T-helper 17 cell (primary cell): ENCODE measurements at places on chromosomes 7 and 10. TPM values are rescaled to one million over a fixed set of nuclear protein-coding genes. Genes with fewer than 3 reads are reported as not detected.

DNA sequence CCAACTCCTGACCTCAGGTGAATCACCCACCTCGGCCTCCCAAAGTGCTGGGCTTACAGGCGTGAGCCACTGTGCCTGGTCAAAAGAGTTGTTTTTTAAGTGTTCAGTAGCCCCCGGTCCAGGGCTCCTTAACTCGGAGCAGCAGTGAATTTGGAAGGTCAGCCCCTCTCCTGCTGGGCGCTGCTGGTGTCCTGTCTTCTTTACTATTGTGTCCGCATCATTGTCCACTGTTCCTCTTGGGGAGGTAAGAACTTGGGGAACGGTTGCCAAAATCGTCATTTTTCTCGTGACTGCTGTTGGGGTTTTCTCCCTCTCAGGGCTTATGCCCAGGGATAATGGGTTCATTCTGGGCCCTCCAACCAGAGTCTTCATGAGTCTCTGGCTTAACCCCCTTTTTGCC is 46.7 kb downstream of the CAMK1D start:
- DNase-seq: no peak

DNA sequence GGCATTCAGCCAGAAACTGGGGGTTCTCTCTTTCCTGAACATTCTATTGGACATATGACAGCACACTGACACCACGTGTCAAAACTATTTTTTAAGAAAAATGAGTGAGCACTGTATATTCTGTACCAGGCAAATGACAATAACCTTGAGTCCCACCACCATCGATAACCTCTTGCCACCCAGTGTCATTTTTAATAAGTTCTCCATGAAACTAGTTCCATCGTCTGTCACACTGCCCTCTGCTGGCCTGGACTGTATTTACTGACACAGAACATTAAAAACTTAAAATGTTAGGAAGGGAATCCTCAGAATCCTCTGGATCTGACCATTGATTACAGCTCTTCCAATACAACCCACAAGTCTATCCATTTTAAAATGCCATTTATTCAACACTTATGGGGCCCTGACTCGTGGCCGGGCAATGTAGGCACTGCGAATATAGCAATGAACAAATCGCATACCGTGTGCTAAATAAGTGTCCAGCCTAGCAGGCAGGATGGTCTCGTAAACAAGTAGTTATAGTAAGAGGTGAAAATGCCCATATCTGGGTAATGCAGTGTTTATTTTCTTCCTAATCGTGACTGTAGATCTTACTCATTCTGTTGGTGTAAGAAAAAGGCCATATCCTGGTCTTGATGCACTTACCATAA is 35.9 kb upstream of the CACNB2 start:
- peak; percentile 16 for DNase-seq

GRCh38 chr7:21407796-21408480 is 19.9 kb upstream of the SP4 start:
- DNase-seq: no peak

DNA sequence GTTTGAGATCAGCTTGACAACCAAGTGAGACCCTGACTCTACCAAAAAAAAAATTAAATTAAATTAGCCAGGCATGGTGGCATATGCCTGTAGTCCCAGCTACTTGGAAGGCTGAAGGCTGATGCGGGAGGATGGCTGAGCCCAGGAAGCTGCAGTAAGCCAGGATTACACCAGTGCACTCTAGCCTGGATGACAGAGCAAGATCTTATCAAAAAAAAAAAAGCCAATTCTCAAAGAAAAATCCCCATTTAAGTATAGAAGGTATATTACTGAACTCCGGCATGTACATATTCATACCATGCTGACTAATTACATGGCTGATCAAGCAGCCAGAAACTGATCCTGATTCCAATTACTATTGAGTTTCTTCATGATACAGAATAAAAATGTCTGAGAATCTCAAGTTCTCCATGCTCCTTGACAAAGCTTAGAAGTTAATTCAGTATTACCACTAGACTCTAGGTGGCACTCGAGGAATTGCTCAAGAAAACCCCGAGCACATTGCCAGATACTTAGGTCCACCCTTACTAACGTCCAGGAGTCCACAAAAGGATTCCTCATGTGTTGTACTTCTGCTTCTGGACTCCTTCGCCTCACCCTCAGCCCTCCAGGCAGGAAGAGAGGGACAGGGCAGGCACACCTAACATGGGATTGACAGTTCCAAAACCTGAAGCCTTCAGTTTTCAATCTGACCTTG is 148.9 kb downstream of the PARD3 start:
- DNase-seq: no peak

DNA sequence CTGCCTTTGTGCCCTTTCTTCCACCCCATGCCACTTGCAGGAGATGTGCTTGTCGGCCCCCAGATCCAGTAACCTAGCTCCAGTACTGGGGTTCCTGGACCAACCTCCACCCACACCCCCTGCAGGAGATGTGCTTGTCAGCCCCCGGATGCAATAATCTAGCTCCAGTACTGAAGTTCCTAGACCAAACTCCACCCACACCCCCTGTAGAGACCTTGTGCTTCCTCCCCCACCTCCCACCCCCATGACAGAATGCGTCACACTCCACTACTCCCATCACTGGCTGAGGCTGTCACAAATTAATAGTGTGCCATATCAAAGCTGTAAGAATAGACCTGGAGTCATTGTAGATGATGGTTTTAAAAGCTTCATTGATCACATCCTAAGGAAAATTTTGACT is 185.0 kb downstream of the BICC1 start:
- DNase-seq: no peak

GRCh38 chr7:92916770-92917224 is 80.4 kb upstream of the CDK6 start:
- DNase-seq: no peak

- no peak for DNase-seq
These were observed 147.9 kb downstream of the CPEB3 start for GRCh38 chr10:92142949-92143348.

GRCh38 chr7:31020161-31020560 is 31.9 kb upstream of the ADCYAP1R1 start:
- no peak for DNase-seq

DNA sequence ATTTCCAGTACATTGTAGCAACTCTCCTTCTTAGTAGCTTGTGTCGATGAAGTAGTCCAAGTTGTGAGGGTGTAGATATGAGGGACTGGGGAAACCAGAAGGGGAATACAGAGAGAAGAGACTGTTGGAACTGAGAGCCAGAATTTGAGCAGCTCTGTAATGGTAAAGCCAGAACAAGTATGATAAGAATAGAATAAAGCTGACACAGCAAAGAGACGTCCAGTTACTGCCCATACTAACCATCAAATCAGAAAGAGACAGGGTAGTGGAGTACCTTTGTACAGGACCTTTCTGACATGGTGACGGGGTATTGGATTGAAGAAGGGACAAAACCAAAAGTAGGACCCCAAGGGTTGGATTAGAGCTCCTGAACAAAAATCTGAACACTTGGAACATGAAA is 206.0 kb downstream of the SEMA3E start:
- no peak for DNase-seq

GRCh38 chr7:15131661-15132060 is 229.1 kb upstream of the DGKB start:
- DNase-seq: no peak

GRCh38 chr7:26709210-26709990 is 155.0 kb downstream of the SKAP2 start:
- DNase-seq: no peak

DNA sequence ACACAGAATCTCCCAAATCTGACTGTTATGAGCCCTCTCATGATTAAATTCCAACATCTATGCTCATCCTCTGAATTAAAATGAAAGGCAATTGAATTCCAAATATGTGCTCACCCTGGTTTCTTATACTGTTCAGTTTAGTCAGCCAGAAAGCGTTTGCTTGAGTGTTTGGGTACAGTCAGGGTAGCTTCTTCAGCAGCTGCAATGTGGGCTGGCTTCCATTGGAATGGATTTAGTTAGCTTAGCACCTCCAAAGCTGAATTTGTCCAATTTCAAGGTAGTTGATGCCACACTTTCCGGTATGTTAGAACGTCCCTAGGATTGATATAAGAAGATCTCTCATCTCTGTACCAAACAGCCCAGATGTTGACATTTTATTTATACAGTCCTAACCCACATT is 9.3 kb downstream of the KLHL7 start:
- no peak for DNase-seq

- DNase-seq: peak; percentile 30
These were observed 932 bp downstream of the ESYT2 start for GRCh38 chr7:158828133-158829020.

- no peak for DNase-seq
These were observed 123.5 kb downstream of the ADCY1 start for GRCh38 chr7:45697576-45698136.

DNA sequence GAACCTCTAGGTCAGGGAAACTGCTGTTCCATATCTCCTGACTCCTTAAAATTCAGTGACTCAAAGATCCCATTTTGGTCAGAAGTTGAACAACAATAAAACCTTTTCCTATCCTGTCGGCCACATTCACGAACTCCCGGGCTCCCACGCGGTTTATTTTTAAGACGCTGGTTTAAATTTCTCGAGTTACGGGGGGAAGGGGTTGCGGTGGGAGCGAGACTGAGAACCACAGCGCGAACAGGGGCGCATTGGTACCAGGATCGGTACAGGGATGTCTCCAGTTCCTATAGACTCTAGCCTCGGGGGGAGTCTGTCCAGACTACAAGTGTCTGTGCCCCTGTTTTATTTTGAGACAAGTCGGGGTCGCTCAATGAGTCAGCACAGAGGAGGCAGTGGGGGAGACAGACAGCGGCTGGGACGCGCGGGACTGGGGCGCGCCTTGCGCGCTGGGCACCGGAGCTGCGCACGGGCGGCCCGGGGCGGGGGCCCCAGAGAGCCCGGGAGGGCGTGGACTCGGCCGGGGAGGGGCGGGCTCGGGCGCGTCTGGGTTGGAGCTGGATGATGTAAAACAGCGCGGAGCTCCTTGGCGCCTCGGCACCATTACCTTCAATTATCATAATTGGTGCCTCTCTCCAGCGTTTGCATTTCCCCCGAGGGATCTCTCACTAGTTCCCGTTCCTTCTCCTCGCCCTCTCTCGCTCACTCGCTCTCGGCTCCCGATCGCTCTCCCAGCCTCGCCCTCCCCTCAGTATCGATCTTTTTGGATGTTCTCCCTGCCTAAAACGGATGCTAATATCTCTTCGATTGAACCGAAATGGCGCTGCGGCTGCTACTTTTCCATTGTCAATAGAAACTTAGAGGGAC is 8.7 kb upstream of the BAMBI start:
- peak; percentile 40 for DNase-seq

- no peak for DNase-seq
These were observed 101.6 kb downstream of the NPSR1 start for GRCh38 chr7:34759477-34760125.

DNA sequence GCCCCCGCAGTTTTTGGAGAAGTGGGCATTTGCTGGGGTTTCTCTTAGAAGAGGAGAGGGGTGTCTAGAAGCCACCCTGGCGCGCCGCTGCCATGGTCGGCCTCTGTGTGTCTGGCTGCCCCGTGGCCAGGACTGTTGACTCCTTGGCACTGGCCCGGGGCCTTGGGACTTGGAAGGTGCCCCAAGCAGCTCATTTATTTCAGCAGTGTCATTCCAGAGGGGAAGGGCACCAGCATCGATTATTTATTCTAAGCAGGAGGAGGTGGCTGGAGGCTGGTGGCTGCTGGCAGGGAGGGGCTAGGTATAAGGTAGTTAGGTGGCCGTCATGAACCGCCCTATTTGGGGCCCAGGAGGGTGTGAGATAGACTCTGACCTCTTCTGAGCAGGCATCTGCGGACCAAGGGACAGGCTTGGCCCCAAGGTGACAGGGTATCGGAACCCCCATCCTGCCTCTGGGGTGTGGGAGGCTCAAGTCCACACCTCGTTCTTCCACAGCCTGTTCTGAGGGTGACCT is 1.6 kb downstream of the GTF2IRD1 start:
- DNase-seq: no peak

GRCh38 chr7:158802535-158803366 is 26.6 kb downstream of the ESYT2 start:
- no peak for DNase-seq

GRCh38 chr7:85708221-85708620 is 521.4 kb upstream of the SEMA3D start:
- no peak for DNase-seq

DNA sequence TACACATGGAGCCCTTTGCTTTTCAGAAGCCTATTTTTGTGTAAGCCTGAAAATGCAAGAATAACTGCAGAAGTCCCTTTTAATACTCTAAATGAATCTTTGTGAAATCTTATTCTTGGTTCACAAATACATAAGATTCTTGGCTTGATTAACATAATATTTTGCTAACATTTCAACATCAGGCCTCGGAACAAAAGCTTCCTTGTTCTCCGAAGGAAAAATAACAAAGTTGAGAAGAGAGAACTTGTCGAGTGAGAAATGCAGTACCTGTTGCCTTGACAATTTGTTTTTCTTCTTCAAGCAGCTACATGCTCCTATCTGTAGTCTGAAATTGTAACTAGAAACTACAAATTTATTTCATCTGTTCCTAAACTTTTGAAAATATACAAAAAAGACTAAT is 8.5 kb downstream of the NT5C2 start:
- no peak for DNase-seq

DNA sequence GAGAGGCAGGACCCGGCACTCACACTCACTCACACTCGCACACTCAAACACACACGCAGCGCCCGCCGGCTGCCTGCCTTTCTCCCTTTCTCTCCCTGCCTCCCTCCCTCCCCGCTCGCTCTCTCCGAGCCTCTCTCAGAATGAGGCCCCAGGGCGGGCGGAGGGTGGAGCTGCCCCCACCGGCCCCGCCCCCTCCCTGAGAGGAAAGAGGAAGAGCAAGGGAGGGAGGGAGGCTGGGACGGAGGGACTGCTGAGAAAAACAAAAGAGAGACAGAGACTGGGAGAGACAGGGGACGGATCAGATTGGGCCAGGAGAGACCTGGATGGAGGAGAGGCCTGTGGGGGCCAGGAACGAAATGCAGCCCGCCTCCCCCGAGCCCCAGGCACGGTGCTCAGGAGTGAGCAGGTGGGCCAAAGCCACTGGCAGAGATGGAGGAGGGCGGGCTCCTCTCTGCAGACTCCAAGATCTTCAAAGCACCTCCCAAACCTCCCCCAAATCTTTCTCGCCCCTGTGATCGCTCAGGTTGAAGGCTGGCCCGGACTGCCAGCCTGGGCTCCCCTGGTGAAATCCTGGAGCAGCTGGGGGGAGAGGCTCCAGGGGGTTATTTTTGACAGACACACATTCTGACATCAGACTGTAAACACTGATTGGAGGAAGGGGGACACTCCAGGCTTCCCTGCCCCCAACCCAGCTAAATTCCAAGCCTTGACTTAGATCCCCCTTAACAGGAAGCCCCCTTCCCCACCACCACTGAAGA is 5.1 kb downstream of the LDB1 start:
- DNase-seq: peak; percentile 79

GRCh38 chr10:92690211-92690914 is 608 bp downstream of the HHEX start:
- DNase-seq: peak; percentile 45

Gene NPFFR1
- total RNA-seq: not detected

Gene SH2D4B
- 0.30 TPM for total RNA-seq

Gene LEP
- not detected for total RNA-seq

Gene ACTL6B
- not detected for total RNA-seq

Gene FAM241B
- total RNA-seq: 8.1 TPM

Gene WIPF3
- total RNA-seq: 0.08 TPM

Gene SFTPA1
- total RNA-seq: not detected

Gene SLC13A4
- not detected for total RNA-seq
